Fibroblast of pulmonary artery (primary cell): ENCODE measurements at places on chromosomes 4 and X.

DNA sequence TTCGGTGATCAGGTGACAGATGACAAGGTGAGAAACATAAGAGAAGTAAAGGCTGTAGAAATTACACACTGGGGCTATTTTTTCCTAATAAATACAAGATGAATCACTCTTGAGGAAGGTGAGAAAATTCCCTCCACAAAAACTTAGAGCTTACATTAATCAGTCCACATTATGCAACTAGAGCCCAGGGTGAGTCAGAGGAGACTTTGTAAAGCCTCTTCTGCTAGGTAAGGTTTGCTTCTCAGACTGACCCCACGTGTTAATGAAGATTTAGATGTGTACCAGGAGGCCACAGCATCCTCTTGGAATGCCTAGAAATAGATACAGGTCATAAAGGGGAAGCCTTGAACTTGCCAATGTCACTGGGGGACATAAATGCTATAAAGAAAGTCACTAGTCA is 396.0 kb upstream of the SMIM31 start:
- no peak for DNase-seq

DNA sequence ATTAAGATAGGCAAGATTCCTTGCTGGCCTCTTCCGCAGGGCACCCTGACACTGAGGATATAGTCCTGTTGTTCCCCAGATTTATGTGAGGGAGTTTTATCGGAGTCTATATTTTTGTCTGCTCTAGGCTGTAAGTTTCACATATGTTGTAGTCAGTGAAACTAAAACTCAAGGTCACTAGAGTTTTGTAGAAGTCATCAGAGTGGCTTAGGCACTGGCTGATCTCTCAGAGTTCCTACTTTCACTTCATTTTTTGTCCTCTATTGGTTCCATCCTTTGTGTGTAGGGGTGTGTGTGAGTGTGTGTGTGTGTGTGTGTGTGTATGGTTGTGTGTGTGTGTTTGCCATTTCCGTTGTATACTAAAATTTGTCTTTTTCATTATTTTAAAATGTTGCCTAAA is 577.5 kb downstream of the IQCM start:
- DNase-seq = no peak

DNA sequence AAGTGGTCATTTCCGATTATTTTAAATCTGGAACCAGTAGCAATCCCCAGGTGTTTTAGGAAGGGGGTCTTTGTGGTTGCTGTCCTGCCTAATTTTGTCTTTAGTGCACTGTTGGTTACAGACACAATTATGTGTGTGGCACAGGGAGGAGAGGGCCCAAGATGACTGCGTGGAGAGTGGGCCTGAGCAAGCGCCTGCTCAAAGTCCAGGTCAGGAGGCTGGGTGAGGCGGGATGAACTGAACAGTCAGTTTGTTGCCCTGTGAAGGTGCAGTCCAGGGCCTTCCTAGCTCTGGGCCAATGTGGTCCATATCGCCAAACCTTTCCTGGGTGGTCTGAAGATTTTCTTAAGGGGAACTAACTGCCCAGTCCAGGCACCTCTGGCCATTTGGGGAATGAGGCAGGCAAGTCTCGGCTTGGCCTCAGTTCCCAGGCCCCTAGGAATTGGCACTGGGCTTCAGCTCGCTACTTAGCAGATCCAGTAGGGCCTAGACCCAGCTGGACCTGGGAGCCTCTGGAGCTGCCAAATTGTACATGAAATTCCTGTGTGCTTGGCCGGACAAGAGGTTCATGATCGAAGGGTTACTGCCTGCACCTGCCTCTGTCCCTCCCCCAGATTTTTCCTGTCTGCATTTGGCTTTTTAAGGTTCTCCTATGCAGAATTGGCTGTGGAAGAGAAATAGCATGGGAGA is 47.6 kb downstream of the ANAPC4 start:
- DNase-seq = no peak

DNA sequence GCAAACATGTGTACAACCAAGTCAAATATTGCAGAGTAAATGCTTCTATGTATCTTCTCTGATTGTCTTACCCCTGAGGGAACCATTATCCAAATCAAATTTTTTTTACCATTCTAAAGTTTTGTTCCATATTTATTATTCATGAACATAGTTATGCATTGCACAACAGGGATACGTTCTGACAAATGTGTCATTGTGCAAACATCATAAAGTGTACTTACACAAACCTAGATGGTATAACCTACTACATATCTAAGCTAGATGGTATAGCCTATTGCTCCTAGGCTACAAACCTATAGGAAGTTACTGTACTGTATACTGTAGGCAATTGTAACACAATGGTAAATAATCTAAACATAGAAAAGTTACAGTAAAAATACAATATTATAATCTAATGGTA is 23.4 kb downstream of the BEX3 start:
- DNase-seq = no peak

GRCh38 chr4:39559626-39560025 is 32.4 kb upstream of the UGDH start:
- DNase-seq = no peak

DNA sequence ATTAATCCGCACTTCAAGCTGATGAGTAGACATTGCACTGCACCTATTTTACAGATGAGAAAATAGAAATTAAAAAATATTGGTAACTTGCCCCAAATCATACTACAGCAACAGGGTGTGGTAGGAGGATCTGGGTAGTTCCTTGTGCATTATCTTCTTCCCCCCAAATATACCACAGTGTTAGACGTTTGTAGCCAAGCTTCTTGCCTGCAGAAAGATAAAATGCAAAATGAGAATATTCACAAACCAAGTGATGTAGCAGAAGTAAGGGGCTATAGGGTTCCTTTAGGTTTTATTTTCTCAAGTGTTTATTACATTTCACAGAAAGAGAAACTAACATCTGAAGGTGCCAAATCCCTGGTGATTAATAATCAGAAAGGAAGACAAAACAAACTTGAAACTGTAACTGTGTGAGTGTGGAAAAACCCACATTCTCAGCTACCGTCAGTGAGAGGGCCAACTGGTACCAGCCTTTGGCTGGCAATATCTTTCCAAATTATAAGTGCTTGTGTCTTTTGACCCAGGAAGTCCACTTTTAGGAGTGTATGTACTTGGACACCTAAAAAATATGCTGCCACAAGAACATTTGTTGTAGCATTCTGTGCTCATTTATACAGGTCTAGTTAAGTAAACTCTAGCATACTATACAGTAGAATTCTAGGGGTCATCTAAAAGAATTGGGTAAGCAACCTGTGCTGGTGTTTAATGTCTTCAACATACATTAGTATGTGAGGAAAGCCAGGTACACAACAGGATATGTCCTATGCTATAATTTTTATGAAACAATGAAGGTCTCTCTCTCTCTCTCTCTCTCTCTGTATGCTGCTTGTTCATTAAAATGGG is 6.7 kb upstream of the CD38 start:
- DNase-seq = no peak
